A673 (cell line): ENCODE measurements at places on chromosomes 4 and X.

- peak; percentile 44 for DNase-seq
Measured at GRCh38 chr4:1579001-1579900, 104.9 kb downstream of the FAM53A start.

DNA sequence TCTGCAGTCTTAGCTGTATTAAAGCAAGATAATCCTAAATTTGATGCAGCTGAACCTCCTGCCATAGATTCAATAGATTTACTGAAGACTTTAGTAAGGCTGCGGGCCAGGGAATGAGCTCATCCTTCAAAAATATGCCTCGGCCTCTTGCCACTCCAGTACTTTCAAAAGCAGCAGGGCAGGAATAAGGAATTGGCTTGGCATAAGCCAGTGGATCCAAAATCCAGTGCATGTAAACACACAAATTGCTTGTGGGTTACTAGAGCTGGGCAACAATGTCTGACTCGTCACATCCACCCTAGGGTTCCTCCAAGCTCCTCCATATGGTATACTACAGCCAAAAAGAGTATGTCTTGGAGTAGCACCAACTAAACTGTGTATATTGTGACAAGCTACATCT lies 165.0 kb downstream of the AMELX start:
- no peak for DNase-seq

DNA sequence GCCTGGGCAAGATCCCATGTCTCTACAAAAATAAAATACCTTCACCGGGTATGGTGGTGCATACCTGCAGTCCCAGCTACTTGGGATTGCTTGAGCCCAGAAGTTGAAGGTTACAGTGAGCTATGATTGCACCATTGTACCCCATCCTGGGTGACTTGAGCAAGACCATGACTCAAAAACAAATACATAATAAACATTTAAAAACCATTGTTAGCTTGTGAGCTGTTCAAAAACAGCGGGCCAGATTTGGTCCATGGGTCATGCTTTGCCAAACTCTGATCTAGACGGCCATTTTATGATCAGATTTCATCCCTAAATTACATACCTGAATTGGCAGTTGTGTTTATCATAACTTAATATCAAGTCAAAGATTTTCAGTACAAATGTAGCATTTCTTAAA lies 76.0 kb upstream of the GPM6B start:
- DNase-seq, result no peak

DNA sequence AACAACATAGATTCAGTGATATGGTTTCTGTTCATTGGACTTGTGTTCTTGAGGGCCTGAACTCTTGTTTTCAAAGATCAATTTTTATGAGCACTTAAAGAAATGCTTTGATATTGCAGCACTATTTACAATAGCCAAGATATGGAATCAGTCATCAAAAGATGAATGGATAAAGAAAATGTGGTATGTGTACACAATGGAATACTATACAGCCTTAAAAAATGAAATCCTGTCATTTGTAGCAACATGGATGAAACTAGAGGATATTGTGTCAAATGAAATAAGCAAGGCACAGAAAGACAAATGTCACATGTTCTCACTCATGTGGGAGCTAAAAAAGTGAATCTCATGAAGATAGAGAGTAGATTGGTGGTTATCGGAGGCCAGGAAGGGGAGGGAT lies 21.9 kb downstream of the RNF128 start:
- no peak for DNase-seq

GRCh38 chr4:135281230-135281629 lies 1079.6 kb upstream of the PABPC4L start:
- no peak for DNase-seq

DNA sequence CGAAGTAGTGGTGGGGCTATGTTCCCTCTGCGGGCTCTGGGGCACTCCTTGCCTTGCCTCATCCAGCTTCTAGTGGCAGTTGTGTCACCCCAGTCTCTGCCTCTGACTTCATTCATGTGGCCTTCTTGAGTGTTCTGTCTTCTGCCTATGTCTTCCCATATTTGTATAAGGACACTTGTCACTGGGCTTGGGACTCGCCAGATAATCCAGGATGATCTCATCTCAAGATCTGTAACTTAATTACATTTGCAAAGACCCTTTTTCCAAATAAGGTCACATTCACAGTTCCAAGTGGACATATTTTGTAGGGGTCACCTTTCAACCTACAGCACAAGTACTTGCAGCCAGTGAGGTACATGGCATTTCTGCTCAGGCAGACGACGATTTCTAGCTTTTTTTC lies 30.3 kb upstream of the CLDN24 start:
- no peak for DNase-seq

DNA sequence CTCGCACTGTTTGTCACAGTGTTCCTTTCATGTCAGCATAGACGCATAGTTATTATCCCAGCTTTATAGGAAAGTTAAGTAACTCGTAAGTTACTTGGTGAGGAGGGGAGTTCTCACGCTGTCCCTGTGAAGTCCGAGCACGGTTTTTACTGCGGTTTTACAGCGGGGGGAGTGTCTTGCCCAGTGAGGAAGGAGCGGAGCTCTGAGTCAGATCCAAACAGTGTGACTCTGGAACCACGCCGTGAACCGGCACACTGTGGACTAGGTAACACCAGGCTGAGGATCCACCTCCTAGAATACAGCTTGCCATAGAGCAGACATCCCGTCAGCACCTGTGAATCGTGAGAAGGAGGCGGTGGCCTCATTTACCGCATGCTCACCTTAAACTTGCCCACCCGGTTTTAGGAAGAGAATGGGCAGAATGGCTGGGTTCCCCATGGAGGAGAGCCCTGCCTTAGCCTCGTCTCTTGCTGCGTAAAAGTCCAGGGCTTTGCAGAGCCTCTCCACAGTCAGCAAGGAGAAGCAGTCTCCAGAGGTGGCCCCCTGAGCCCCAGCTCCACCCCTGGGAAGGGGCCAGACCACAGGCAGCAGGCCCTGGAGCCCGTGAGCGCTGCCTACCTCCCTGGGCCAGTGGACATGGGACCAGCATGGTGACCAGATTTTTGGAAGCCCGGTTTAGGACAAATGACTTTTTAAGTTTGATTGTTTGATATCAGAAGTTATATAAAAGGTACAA lies 40.2 kb upstream of the HGFAC start:
- no peak for DNase-seq

- no peak for DNase-seq
Measured at GRCh38 chr4:92012899-92013867, 290.6 kb upstream of the GRID2 start.

GRCh38 chr4:53932796-53933610 lies 131.4 kb downstream of the CHIC2 start:
- DNase-seq, result no peak

DNA sequence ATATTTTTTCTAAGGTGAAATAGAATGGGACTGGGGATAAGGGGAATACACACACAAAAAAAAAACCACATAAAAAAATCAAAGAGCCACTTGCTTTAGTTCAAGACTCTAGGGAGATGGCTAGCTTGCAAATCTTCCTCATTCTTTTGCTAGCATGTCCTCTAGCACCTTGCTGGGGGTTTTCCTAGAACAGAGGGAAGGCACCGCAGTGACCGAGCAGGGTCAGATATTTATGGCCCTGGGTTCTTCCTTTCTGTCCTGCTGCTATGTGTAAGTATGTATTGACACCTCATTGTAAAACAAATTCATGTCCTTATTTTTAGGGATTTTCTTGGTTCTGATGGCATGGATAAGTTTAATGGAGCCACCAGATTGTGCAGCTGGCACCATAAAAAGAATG lies 81.2 kb downstream of the SHISA3 start:
- no peak for DNase-seq

GRCh38 chr4:140469791-140470733 lies 28.0 kb downstream of the MGAT4D start:
- DNase-seq, result no peak

DNA sequence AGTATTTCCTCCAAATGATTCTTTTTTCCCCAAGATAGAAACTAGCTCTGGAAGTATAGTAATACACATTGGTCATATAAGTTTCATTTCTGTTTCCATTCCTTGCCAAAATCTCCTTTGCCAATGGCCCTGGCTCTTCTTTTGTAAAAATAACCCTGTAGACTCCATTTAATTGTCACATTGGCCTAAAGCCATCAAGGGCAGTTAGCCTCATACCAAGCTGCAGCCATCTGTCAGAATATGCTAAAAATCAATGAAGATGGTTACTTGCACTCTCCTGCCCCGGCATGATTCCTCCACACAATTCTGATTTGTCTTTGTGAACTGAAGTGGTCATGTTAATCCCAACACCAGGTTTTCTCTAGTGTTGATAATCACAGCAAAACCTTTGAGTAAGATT lies 380.5 kb downstream of the SH2D1A start:
- DNase-seq, result no peak

DNA sequence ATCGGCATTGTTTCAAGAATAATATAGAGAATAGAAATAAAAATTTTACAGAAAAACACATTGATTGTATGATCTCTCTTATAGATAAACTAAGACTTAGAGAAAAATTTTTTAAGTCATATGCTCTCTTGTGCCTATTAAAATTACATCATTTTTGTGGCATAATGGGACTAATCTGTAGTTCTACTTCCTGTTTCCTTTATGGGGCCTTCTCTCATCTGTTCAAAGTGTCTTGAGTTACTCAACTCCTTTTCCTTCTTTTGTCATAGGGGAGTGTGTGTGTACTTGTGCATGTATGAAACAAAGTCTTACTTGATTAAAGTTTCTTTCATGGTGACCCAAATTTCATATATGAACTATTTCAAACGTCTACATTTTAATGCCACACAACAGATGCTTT lies 1448.9 kb upstream of the TENM3 start:
- DNase-seq, result peak; percentile 53

DNA sequence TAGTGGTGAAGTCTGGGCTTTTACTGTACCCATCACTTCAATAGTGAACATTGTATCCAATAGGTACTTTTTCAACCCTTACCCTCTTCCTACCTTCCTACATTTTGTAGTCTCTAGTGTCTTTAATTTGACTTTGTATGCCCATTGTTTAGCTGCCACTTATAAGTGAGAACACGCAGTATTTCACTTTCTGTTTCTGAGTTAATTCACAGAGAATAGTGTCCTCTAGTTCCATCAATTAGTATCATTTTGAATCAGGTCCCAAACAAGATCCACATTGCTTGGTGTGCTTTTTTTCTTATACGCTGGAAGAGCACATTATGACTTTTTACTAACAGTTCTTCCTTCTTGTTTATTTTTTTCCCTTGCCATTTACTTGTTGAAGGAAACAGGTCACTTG lies 176.0 kb upstream of the WDFY3 start:
- DNase-seq, result no peak

- DNase-seq, result no peak
Measured at GRCh38 chr4:182385897-182386296, 142.7 kb downstream of the TENM3 start.

DNA sequence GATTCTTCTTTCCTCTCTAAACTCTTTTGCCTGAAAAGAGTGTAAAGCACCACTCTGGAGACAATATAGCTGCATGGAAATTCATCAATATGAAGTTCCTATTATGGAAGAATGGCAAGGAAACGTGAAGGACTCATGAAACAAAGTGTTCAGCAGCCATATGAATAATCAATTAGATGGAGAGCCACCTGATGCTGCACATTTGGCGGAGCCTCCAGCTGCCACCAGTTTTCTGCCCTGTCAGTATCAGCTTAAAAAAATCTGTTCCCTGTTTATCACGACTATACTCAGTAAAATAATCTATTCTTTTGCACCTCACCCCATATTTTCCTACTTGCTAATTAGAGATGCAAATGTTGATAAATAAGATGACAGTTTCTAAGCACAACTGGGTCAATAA lies 276.0 kb downstream of the UNC5C start:
- DNase-seq, result no peak

DNA sequence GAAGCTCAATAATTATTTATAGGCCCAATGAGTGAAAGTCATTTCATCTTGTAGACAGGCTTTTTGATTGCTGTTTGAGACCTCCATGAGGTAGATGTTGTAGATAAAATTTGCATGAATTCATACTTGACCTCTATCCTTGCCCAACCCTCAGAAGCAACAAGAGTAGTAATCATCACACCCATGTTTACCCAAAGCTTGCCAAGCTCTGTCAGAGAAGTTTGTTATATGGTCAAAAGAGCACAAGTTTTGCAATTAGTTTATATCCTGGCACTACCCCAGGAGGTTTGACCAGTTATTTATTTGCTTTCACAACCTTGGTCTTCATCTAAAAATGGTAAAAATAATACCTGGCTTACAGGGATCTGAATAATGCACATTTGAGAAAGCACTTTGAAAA lies 20.7 kb downstream of the ADH7 start:
- no peak for DNase-seq

- DNase-seq, result no peak
Measured at GRCh38 chr4:150439451-150439933, 142.5 kb upstream of the MAB21L2 start.

DNA sequence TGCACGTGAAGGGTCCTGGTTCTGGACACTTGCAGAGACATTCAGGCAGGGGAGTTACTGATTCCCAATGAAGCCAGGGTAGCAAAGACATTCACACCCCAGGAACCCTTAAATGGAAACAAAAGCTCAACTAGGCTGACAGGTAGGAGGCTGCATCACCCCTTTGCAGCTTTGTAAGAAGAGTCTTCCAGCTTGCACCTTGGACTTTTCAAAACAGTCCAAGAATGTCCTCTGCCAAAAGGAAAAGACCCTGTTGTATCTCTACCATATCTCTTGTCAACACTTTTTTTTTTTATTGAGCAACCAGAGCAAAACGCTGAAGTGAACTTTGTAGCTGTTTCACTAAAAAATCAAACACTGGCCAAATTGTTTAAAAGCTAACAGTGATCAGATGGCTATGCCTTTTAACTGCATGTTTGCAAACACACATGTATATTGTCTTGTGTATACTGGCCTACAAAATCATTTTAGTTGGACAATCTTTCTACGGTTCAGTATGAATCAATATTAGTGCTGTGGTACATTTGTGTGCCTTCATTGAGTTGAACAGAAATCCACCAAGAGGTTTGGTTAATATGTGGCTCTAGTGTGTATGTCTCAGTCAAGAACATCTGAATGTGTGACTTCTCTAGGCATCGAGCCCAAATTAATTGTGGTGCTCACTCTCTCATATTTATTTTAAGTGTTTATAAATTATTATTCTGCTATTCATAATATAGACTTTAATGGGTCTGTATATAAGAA lies 18.5 kb upstream of the WWC2 start:
- DNase-seq, result no peak

DNA sequence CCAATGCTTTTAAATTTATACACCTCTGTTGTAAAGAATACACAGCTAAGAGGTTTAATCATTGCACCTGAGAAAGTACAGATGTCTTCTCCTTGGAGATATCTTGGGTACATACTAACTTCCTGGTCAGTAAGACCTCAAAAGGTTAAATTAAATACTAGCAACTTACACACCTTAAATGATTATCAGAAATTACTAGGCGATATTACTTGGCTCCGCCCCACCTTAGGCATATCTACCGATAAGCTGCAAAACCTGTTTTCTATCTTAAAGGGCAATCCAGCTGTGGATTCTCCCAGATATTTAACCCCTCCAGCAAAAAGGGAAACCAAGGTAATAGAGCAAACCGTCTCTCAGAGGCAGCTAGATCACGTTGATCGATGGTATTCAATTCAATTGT lies 819.4 kb downstream of the FAM133A start:
- DNase-seq, result no peak

GRCh38 chr4:110751986-110752385 lies 129.1 kb upstream of the PITX2 start:
- no peak for DNase-seq
